NCI-H2029 (cell line): ENCODE measurements at places on chromosomes 1 and 21.

DNA sequence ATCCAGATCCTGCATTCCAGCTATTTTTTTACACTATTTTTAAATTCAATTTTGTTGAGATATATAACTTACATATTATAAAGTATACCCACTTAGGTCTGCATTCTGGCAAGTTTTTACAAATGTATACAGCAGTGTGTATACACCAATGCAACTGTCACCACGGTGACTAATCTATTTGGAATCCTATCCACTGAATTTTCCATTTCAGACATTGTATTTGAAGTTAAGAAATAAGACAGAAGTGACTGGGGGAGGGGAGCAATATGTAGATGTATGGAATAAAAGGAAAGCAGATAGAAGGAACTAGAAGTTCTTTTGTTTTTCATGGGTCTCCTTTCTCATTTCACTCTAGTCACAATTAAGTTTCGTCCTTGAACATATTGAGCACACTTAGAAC, 431.5 kb upstream of the CHRM3 start:
- DNase-seq, result no peak

DNA sequence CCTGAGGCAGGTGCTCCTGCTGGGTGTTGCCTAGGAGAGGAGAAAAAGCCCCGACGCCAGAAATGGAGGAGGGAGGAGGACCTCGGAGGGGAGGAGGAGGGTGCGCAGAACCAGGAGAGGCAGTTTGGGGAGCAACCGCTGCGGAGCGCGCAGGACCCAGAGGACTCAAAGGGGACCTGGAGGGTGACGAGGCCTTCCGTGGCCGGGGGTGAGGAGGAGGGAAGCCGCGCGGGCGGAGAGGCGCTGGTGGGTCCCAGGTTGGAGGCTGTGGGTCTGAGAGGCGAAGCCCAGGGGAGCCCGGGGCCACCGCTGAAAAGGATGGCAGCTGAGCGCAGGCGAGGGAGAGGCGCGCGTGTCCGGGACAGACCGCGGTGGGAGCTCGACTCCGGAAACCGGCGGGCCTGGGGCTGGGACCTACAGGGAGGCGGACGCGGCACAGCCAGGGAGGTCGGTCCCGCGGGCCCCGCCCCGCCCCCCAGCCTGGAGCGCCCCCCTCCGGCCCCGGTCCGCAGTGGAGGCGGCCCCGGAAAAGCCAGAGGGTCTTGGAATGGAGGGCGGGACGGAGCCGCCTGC, 15.1 kb downstream of the RNF223 start:
- DNase-seq, result no peak

GRCh38 chr1:40664167-40664537, 1.3 kb downstream of the RIMS3 start:
- no peak for DNase-seq

- no peak for DNase-seq
Measured at GRCh38 chr1:112322983-112323678, 72.9 kb upstream of the CTTNBP2NL start.

DNA sequence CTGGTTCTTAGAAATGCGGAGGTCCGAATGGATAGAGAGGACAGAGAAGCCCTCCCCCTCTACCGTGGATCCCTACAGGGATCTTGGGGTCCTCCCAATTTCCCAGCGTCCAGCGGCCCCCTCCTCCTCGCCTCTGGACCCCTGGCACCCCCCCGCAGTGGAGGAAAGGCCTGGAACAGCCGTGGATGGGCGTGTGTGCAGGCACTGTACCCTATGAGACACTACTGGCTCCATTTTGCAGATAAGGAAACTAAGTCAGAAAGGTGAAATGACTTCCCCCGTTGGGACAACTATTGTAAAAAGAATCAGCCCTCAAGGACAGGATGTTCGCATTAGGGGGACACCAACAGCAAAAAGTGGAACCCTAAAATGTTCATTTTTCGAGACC, 931 bp upstream of the CLSTN1 start:
- no peak for DNase-seq

DNA sequence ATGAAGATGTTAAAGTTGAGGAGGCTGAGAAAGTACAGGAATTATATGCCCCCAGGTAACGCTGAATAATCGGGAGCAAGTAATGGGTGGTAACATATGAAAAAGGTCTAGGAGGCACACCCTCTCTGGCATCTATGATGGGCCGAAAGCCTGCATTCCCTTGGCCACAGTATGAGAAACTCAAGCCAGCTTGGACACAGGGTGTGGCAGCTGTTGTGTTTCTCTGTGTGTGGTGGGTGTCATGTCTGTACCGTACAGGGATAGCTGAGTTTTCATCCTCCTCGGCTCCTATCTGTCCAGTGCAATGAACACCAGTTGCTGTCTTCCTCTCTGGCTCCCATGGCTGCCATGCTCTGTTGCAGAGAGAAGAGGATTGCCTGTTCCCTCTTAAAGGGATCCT, 32.9 kb downstream of the NBPF3 start:
- DNase-seq, result no peak

DNA sequence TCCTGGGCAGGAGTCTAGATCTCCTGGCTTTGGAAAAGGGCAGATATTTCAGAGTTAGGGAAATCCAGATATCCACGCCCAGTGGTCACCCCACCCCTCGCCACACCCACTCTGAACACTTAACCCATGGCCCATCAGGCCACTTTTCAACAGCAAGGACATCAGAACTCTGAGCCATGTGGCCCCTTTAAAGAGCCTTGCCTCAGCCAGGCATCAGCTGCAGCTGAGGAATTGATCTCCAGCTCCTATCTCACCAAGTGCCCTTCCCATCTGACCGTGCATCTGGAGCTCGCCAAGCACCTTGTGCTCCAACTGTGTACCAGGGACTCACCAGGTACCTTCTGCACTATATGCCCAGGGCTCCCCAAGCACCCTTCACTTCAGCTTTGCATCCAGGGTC, 20.2 kb upstream of the SH2D2A start:
- no peak for DNase-seq

DNA sequence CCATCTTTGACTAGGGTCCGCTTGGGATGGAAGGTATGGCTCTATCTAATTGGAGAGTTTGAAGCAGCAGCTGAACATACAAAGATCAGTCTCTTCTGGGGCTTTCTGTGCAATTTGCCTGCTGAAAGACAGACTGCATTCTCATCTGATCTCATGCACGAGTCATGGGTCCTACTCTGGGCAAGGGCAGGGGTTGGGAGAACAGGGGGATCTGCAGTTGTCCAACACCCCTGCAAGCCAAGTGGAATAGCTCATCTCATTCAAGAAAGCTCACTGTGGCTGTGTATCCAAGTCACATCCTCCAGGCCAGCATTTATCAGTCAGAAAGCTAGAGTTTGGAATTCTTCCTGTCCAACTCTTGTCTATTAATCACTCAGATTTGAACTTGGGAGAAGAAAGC, 177.2 kb upstream of the C8B start:
- DNase-seq, result no peak

- peak; percentile 8 for DNase-seq
Measured at GRCh38 chr1:6794164-6794563, 8.9 kb downstream of the CAMTA1 start.

GRCh38 chr1:74579425-74579824, 67.0 kb upstream of the LRRC53 start:
- no peak for DNase-seq

DNA sequence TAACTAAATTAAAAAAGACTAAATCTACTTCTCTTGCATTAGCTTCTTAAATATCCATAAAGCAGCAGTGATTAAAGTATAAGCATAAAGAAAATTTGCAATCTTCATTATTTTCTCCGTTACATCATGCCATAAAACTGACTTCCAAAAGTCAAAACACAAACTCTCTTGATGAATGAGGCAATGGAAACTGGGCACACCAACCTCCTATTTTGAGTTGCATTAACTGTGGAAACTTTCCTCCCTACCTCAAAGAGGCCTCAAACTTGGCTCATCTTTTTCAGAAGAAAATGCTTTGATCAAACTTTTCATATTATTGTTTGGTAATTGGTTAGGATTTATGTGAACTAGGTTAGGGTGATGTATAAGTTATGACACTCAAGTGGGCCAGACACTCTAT, 4.1 kb upstream of the BTG3 start:
- DNase-seq, result no peak

- no peak for DNase-seq
Measured at GRCh38 chr1:15975358-15975804, 520 bp downstream of the ZBTB17 start.
